ENCODE measurements at places on chromosomes 5 and 9.

DNA sequence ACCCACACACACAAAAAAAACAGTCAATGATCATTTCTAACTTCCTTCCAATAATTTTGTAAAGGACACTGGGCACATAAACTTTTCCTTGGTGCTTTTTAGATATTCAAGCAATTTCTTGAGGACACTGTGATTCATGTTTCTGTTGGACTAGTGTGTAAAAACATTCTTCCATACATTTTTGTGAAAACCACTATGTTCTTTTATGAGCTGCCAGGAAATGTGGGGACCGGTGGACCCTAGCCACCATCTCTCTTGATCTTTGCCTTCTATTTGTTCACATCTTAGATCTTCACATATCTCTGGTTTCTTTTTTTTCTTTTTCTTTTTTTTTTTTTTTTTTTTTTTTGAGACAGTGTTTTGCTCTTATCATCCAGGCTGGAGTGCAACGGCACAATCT lies 287.4 kb downstream of the GLIS3 start:
- no peak for DNase-seq

- DNase-seq = no peak
Observed at GRCh38 chr9:16753256-16753655, 117.2 kb downstream of the BNC2 start.

DNA sequence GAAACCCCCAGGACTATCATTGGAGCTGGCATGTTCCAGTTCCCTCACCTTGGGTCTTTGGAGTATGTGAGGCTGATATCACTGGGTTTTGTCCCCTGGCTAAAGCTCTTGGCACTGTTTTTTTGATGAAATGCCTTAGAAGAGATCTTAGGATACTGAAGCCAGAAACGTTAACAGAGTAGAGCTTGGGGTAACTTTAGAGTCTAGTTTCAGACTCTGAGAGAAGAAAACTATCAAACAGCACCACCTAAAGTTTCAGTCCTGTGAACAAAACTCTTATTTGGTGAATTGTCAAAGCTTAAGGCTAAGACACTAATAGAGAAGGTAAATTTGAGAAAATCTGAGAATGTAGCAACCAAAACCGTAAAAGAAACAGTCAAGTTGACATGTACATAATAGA lies 111.7 kb upstream of the PUM3 start:
- DNase-seq = no peak

- DNase-seq = no peak
Observed at GRCh38 chr5:1672396-1672795, 127.2 kb downstream of the MRPL36 start.

DNA sequence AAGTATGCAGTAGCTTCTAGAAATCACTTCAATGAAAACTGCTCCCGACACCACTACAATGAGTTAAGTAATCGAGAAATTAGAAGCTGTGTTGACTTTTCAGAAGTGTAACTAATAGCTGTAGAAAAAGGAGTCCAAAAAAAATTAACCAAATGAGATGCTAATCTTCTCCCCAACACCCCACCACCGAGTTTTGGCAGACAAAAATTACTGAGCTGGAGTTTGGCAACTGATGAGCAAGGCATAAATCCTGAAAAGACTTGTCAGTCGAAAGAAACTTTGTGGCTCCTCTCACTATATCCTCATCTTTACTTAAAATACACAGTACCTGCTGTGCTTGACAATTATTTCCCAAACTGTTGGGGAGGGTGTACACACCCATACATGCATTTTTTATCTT lies 191.9 kb downstream of the EBF1 start:
- DNase-seq = no peak

- DNase-seq = no peak
Observed at GRCh38 chr5:174617285-174617684, 107.1 kb upstream of the MSX2 start.

DNA sequence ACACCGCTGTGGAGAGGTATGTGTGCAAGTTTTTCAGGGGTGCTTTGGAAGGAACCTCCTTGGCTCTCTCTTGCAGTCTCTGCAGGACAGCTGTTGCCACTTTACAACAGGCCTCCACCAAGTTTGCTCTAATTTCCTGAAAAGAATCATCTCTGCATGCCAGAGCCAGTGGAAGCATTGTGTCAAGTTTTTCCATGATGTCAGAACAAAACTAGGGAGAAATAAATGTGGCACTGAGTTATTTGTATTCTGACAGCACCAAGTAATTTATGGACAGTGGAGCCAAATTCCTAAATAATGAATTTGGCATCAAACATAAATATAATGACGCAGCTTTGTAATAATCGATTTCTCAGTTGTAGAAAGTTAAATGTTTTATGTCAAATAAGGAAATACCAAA lies 146.9 kb downstream of the KIAA0825 start:
- no peak for DNase-seq

GRCh38 chr5:98935206-98935605 lies 6.4 kb upstream of the CHD1 start:
- no peak for DNase-seq

Data from CD4-positive, alpha-beta T cell treated with Interleukin-17A for 4 hours (primary cell).